IPS DF 6.9 (cell line): ENCODE measurements at places on chromosomes 5 and 9.
A peak's percentile ranks its signal among the peaks of the same experiment; 100 is the strongest.

DNA sequence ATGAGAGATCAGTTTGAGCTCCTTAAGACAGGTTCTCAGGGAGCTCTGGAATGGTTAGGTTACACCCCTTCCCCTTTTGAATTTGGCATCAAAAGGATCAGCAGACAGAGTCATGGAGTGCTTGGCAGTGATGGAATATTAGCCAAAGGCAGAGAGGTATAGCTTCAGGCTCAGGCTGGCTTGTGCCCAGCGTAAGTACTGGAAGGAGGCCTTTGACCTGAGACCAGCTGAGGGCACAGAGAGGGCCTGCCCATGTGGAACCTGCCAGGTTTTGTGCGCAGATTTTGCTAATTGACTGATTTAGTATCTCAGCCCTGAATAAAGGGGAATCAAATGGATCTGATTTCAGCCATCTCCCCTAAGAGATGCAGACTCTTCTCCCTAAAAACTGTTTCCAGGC is 81.5 kb downstream of the RGS3 start:
- DNase-seq = no peak

DNA sequence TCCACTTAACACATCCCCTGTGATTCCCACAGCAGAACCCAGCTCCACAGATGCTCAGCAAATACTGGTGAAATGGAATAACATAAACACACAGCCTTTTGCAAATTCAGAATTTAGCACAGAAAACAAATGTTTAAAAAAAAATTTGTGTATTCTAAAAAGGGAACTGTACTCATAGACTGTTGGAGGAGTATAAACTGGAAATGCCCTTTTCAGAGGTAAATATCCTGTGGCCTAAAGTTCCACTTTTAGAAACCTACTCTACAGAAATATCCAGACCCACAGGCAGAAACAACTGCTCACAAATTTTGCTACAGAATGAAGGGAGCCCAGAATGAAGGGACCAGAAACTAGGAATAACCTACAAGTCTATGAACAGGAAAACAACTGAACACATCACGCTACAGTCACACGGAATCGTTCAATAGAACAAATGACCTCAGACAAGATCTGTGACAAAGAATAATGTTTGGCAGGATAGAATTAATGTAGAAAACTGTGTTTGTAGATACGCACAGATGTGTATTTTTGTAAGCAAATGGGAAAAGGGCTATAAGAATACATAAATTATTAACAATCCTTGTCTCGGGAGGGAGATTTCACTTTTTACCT is 78.5 kb downstream of the SHB start:
- no peak for DNase-seq

DNA sequence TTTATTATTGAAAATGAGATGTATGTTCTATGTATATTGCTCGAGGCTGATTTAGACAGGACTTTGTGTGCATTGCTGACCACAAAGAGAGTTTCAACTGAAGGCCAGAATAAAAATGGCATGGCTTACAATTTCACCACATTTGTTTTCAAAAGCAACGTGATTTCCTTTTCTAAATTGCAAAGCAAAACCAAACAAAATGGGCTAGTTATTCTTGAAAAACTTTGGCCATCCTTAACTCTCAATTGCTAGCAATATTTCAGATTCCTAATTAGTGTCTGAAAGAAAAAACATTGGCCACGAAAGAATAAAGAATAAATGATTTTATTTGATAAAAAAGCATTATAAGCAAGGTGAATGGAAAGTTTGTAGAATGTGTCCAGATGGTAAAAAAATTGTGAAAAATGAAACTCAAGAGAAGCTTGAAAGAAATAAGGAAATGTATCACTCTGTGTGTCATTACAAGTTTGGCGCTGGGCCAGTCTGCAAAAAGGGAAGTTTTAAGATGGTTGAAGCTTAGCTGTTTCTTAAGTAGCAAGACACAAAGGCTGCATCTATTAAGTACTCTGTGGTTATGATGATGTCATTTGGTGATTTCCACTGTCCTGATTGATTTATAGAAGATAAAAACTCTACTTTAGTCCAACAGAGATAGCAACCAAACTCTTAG is 89.2 kb upstream of the PRLR start:
- DNase-seq = no peak

GRCh38 chr5:13412040-13412595 is 532.4 kb downstream of the DNAH5 start:
- no peak for DNase-seq

GRCh38 chr5:93407454-93407853 is 173.6 kb downstream of the NR2F1-AS1 start:
- no peak for DNase-seq

DNA sequence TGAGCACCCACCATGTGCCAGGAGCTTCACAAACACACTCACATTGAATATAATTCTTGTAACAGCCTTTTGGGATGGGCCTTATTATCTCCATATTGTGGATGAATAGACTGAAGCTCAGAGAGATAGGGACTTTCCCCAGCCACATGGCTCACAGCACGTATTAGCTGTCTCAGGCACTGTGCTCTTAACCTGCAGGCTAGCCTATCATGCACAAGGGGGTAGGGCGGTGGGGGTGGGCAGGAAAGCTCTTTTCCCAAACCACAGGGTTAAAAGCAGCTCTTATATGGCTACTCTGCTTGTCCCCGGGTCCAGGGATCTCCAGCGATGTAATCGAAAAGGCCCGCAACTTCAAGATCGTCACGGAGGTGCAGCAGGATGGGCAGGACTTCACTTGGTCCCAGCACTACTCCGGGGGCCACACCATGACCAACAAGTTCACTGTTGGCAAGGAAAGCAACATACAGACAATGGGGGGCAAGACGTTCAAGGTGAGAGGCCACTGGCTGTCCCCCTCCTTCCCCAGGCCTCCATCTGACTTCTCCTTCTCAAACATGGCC is 2.6 kb downstream of the FABP6 start:
- no peak for DNase-seq

- DNase-seq = no peak
Measured at GRCh38 chr9:33309903-33310302, 19.6 kb downstream of the NFX1 start.

- no peak for DNase-seq
Measured at GRCh38 chr5:126972062-126972895, 58.1 kb downstream of the MARCHF3 start.

GRCh38 chr9:70539001-70539400 is 124.5 kb upstream of the KLF9 start:
- no peak for DNase-seq

DNA sequence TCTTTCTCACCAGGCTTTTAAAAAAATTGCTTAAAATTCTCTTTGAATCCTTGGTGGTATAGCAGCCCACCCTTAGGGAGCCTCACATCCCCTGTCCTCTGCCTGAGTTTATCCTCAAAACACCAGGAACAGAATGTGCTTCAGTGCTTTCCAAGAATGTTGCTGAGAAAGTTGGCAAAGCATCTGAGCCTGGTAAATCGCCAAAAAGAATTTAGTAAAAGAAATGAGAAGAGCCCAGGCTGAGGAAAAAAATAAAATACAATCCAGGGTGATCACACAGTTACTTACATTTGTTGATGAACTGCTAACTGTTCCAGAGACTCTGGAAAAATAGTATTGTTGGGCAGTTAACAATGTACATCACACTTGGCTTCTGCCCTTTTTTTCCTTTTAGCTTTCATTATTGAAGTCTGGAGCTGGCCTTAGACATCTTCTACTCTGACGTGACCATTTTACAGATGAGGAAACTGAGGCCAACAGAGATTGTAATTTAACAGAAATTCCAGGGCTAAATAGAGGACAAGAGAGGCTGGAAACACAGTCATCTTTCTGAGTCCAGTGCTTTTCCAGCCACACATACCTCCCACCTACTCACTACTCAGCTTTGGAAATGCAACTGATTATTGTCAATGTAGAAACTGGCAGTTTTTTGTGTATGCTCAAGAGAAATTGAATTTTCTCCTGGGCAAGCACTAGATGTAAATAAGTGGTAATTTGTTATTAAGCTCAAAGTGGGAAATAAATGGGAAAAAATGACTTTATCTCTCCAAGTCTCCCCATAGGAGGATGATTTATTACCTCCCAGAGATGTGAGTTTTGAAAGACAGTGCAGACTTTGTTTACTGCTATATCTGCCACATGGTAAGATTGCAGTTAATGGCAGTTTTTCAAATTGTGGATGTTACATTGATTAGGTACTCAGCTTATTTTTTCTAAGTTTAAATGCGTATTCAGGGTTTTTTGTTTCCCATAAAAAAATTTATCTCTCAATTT is 86.7 kb upstream of the ALDH1A1 start:
- no peak for DNase-seq

GRCh38 chr9:105881654-105882349 is 187.5 kb downstream of the TMEM38B start:
- peak; percentile 76 for DNase-seq

GRCh38 chr5:1171340-1171941 is 30.0 kb upstream of the SLC6A19 start:
- no peak for DNase-seq

DNA sequence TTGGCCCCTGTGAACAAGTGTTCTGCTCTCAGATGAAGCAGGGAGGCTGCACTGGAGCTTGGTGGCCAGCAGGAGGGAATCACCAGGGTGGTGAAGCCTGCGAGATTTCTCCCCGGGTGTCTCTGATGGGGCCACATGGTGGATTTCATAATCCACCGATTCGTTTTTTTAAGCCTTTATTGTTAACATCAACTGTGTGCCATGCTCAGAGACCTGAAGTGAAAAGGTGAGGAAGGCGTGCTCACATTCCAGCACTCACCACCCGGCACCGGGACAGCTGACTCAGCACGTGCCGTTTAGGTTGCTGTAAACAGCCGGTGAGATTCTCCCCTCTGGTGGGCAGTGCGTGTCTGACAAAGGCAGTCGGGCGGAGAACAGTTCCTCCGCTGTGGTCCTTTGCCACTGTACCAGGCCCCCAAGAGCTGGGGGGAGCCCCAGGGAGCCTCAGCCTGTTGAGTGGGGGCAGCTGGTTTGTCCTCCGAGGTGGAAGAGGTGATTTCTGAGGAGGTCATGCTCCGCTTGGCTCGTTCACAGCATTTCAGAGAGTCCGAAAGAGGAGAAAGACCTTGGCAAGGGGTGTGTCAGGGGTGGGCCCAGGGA is 12.7 kb upstream of the AHRR start:
- DNase-seq = no peak

- DNase-seq = no peak
Measured at GRCh38 chr5:166369807-166370206, 1921.6 kb upstream of the WWC1 start.

- no peak for DNase-seq
Measured at GRCh38 chr5:80781356-80781755, 126.6 kb upstream of the DHFR start.

GRCh38 chr5:65262649-65263059 is 219.1 kb downstream of the ADAMTS6 start:
- no peak for DNase-seq

DNA sequence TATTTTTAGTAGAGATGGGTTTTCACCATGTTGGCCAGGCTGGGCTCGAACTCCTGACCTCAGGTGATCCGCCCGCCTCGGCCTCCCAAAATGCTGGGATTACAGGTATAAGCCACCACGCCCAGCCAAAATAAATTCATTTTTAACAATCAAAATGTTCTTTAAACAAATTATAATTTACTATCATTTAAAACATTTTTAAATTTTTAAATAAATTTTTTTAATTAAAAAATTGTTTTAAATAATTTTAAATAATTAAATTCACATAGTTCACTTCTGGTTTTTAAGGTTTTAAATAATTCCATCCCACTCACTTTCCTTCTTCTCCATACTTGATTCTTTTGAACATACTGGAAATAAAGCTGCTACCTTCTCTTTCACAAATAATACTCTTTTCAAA is 15.0 kb upstream of the TTC33 start:
- no peak for DNase-seq

- DNase-seq = no peak
Measured at GRCh38 chr9:97842960-97843359, 10.1 kb upstream of the FOXE1 start.

GRCh38 chr5:107425541-107426031 is 245.2 kb downstream of the EFNA5 start:
- no peak for DNase-seq

DNA sequence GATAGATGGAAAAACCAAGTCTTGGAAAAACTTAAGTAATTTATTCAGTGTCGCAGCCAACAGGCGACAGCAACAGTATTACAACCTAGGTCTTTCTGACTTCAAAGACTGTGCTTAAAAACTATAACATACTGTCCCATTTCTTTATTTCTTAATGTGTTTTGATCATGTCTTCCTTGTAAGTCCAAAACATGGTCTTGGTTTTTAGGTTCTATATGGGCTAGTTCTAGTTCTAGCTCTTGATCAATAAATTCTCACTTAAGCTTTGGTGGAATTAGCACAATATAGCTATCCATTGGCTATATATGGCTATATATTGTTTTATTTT is 69.9 kb downstream of the IQGAP2 start:
- no peak for DNase-seq

DNA sequence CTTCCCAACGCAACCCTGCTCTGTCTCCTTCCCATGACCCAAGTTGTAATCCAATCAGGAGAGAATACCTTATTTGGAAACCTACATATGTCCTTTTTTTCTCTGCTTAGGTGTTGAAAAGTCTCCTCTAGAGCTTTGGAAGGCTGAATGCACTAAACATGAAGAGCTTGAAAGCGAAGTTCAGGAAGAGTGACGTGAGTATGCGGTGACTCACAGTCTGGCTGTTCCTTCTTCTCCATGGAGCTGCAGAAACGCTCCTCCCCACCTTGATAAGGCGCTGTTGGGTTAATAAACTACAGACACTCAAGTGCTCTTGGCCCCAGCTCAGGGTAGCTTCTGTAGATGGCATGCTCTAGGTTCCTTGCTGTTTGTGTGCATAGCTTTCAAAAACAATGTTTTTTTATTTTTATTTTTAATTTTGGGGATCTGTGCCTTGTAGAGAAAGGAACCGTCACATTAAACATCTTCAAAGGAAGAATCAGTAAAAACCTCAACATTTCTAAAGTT is 30.7 kb downstream of the RAI14 start:
- DNase-seq = no peak

DNA sequence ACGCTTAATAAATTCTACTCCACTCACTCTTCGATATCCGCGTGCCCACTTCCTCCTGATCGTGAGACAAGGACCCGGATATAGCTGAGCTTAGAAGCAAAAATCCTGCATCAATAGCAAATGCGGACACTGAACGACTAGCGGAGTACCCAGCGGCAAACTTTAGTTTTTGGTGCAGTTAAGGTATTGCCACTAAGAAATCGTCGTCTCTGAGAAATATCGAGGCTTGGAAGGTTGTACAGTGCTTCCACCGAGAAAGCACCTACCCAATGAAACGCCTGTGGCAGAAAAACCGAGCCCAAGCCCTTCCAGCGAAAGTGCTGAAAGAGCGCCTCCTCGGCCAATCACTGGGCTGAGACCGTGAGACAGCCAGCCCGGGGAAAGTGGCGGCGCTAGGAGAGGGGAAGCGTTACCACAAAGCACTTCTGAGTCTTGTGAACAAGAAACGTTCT is 32.2 kb downstream of the ANXA2R start:
- DNase-seq = no peak

- DNase-seq = no peak
Measured at GRCh38 chr5:113273948-113274347, 160.8 kb downstream of the TSSK1B start.
